Activated CD8-positive, alpha-beta memory T cell treated with anti-CD3 and anti-CD28 coated beads for 1 hour (primary cell): ENCODE measurements at places on chromosomes 11 and 22.

DNA sequence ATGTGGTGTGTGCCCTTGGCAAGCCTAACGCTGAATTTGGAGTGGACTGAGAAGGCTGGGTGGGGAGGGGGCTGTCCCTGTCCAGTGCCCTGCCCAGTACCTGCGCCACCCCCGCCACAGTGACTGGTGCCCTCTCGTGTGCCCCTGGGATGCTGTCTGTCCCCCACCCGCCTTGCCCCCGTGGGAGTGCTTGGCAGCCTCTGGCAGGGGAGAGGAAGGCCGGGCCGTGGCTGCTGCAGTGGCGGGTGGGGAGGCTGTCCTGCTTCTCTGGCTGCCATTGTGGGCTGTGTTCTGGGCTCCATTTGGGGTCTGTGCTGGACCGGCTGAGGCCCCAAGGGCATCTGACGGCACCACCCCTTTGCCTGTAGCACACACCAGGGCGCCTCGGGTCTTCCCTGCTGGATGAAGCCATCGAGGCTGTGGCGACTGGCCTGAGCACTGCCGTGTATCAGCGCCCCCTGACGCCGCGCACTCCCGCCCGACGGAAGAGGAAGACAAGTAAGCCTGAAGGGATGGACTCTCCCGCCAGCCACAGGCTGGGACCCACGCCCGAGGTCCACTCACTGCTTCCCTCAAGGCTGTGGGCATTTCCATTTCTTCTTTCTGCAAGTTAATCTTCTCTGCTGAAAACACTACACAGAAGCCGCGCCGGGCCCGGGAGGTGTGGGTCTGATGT, 17.6 kb downstream of the IRF7 start:
- DNase-seq, result no peak

- no peak for DNase-seq
These were observed 11.1 kb downstream of the CTTN start for GRCh38 chr11:70409437-70409836.

- DNase-seq, result no peak
These were observed 4.6 kb upstream of the GAS2L1 start for GRCh38 chr22:29301716-29302401.

DNA sequence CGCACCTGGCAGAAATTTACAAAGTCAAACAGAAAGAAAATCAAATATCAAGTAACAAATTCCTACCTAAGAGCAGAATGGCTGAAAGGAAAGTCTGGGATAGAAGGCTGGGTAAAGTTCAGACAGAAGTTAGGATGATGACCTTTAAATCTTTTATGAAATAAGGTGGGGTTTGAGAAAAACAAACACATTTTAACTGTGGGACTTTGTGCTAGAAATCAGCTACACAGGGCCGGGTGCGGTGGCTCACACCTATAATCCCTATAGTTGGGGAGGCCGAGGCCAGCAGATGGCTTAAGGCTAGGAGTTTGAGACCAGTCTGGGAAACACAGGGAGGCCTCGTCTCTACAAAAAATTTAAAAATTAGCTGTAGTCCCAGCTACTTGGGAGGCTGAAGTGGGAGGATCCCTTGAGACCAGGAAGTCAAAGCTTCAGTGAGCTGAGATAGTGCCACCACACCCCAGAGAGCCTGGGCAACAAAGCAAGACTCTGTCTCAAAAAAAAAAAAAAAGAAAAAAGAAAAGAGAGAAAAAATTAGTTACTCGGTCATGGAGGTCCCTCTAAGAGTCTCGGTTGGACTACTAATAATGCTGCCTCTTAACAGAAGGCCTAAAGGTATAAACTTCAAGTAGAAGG, 119.7 kb upstream of the BID start:
- DNase-seq, result no peak

- DNase-seq, result no peak
These were observed 1732.5 kb upstream of the RAG2 start for GRCh38 chr11:38330578-38330977.

DNA sequence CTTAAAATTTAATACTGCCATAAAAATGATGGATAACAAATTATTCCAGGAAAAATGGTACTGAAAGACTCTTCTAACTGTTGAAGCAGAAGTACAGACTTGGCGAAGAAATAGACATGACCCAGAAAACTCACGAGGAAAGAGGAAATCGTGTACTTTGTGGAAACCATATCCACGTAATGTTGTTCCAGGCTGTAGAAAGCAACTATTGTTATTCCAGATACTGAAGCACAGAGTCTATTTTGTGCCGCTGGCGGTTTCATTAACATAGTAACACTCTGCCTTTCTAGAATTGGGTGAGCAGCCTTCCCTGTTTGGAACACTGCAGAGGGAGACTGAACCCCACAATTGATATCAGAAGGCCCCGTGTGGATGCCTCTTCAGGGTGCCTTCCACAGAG, 310.6 kb downstream of the TBC1D22A start:
- DNase-seq, result no peak
